ENCODE measurements at places on chromosomes 5 and 9.

GRCh38 chr5:9551567-9552537 lies 6.0 kb upstream of the SEMA5A start:
- no peak for DNase-seq

DNA sequence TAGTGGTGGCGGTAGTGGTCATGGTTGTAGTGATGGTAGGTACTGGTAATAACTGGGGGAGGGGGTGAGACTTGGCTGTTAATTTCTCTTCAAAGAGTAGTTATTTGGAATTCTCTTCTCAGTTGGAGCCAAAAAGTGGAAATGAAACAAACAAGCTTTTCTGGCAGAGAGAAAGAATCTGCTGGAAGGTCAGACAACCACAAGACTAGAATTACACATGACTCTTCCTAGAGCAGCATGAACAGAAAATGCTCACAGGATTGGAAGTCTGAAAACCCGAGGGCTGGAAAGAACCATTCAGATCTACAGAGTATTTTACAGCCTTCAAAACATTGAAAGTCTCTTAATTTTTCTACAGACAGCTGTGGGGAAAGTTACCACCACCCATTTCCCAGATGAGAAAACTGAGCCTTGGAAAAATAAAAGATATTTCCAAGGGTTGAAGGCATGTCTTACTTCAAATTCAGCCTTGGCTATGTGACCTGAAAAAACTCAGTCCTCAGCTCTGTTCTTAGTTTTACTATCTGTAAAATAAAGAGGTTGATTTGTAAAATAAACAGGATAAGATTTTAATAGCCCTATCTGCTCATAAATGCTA lies 42.9 kb upstream of the TRIM32 start:
- DNase-seq, result no peak

- no peak for DNase-seq
Measured at GRCh38 chr5:72572236-72572765, 65.1 kb upstream of the ZNF366 start.

- no peak for DNase-seq
Measured at GRCh38 chr9:426976-427375, 212.3 kb downstream of the DOCK8 start.

- DNase-seq, result no peak
Measured at GRCh38 chr9:68746525-68746924, 41.5 kb downstream of the PIP5K1B start.

- no peak for DNase-seq
Measured at GRCh38 chr5:172641359-172642050, 442 bp downstream of the NEURL1B start.

- no peak for DNase-seq
Measured at GRCh38 chr5:140607031-140607430, 25.9 kb downstream of the CD14 start.

DNA sequence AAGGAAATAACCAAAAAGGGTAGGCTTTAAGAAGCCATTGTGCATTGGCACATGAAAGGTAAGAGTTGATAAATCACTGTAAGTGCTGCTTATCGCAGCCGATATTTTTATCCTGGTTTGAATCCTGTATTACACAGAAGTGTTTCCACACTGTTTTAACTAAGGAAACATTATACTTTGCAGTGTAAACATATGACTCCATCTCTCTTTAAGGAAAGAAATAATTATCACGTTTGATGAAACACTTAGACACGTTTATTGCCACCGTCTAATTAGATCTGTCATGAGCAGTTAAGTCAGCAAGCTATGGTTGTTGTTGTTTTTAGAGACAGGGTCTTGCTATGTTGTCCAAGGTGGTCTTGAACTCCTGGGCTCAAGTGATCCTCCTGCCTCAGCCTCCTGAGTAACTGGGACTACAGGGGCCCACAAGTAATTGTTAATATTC lies 85.7 kb upstream of the TNFAIP8 start:
- DNase-seq, result no peak

DNA sequence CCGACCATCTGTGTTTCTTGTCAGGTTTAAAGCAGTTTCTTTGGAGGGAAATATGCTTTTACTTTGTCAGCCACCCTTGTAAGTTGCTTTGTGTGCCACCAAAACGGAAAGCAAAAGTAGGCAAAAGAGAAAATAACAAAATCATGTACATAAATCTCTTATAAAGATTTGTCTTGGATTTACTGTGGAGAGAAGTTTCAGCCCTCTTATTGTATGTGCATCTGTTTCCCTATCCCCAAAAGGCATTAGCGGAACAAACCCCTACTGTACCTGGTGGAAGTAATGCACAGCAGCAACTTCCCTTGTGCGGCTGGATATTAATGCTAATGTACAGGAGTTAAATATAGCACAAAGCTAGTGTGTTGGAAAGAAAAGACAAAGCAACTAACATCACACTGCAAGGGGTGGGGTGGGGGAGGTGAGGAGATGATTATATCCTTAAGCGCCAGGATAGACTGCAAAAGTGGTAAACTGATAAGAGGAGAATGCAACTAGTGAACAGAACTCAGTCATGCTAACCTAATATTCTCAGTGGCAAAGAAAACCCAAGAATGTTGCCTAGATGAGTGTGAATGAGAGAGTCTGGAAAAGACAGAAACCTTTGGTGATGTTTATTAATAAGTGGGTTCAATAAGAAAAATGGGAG lies 396.5 kb upstream of the MEF2C start:
- DNase-seq, result no peak

DNA sequence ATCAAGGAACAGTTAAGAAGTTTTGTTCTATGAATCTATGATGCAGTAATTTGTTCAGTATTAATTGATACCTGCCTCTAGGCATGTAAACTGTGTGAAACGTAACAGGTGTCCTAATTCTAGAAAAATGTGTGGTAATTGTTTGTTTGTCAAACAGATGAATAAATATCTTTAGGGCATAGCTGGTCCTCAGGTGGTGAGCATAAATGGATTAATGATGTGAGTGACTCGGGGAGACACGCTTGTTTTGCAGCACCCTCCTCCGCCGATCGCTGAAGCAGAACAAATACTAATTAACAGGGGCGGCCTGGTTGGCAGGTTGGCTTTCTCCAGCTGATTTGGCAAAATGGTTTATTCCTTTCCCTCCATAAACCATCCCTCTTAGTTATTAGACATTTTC lies 88.8 kb downstream of the TLE4 start:
- DNase-seq, result no peak

- DNase-seq, result peak; percentile 30
Measured at GRCh38 chr9:91419222-91420191, 4.1 kb downstream of the NFIL3 start.

DNA sequence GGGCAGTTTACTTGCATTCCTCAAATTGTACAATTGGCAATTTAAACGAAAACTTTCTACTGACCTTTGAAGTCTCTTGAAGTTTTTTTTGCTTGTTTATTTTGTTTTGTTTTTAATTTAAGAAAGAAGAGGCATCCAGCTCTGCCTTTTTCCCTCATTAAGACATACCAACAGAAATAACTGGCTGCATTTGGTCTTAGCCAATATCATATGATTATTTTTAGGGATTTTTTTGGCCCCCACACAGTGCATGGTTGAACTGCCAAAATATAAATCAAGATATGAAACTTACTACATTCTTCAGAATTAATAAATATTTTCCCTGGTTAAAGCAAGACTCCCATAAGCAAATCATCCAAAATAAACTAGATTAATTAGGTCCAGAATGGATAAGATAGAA lies 79.4 kb downstream of the ALDH1A1 start:
- no peak for DNase-seq
